ENCODE measurements at places on chromosomes 11 and 22.

DNA sequence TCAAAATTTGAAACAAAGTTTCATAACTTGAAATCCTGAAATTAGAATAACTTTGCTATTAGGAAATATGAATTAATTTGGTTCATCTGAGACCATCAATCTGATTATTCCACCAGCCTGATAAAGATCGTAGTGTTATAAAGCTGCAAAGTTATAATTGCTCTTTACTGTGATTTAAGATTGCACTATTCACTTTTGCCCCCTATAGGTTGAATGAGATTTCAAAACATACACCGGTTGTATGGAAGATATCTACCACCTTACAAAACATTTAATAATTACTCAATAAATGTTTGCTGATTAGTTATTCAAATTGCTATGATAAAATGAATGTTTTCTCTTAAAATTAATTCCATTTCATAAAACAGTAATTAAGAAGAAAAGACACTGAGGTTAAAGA lies 26.1 kb downstream of the APIP start:
- DNase-seq, result no peak

DNA sequence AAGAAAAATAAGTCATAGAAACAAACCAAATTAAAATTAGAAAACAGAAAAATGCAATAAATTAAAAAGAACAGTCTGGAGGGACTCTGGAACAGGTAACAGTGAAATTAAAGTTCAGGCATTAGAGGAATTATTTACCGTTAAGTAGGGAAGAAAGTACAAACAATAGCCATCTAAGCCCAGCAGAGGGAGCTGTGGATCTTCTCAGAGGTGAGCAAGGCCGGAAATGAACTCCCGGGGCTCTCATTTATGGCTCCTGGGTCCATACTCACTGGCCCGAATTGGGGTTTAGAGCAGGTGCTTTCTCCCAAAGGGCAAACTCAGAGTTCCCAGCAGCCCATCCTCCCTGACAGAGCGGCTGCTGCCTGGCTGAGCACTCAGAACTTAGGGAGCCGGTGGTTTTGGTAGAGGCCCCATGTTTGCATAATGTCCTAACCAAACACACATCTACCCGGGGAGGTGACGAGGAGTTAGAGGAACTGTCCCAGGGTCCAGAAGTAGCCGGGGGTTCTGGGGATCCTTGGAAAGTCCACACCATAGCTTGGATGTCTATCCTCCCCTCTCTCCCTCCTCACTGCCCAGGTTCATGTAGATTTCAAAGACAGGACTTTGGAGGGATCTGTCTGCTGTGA lies 87.8 kb upstream of the VPREB1 start:
- peak; percentile 31 for DNase-seq

- no peak for DNase-seq
These were observed 378.3 kb downstream of the BRD1 start for GRCh38 chr22:49449377-49449776.

GRCh38 chr22:44956840-44957767 lies 52.7 kb downstream of the PHF21B start:
- DNase-seq, result no peak

DNA sequence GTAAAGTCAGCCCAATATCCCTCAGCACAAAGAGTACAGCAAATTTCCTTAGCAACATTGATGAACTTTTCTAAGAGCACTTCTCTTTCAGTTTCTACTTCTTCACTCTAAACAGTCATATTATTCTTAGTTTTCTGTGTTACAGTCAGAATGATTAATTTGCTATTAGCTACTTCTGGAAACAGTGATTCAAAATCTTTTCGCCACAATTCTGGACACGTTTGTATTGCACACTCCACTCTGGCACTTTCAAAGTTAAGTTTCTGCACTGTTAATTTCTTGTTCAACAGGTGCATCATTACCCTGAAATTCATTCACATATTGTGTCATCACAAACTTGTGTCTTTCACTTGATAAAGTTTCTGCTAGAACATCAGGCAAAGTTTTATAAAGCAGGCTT lies 22.5 kb downstream of the ABTB2 start:
- no peak for DNase-seq

GRCh38 chr11:27347359-27348339 lies 15.4 kb downstream of the CCDC34 start:
- peak; percentile 82 for DNase-seq

DNA sequence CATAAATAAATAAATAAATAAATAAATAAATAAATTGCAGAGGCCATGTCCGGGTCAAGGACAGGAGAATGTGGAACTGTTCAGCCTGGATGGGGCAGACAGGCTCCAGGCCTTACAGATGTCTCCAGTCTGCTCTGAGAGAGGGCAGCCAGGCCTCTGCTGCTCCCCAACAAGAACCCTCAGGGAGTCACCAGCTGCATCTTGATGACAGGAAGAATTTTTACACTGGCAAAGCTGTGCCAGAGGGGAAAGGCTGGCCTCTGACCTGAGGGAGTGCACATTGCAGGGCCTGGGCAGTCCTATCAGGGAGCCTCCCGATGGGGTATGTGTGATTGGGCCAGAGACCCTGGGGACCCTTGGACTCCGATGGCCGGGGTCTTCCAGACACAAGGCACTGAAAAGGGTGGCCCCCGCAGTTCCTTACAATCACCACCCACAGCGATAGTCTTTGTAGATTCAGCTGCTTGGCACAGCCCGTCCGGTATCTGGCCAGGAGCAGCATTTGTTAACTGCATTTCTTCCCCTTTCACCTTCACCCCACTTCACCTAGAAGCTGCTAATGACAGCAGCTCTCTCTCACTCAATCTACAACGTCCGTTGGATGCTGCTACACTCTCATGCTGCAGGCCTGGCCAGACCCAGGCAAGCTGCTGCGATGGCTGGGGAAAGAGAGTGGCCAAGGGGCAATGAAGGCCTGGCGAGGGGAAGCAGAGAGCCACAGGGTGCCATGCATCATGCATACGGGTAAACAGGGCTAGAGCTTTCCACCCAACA lies 8.1 kb downstream of the MOGAT2 start:
- no peak for DNase-seq

GRCh38 chr11:2581151-2581930 lies 118.5 kb downstream of the KCNQ1OT1 start:
- DNase-seq, result no peak

- peak; percentile 13 for DNase-seq
These were observed at the start of gene A4GALT for GRCh38 chr22:42720263-42721044. TSS of gene A4GALT (minus strand) at chr22:42720870. CDS start at chr22:42693951, 26,919 bp downstream.

DNA sequence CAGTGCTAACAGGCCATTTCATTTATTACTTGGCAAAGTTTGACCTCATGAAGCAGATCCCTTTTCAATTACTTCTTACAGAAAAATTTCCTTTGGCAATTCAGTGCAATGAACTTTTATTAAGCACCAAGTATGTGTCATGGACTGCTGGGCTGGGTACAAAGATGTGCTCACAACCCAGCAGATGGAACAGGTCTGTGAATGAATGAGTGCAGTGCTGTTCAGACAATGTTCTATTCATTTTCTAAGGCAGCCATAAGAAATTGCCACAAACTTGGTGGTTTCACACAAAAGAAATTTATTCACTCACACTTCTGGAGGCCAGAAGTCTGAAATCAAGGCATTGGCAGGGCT lies 428.5 kb downstream of the SOX6 start:
- no peak for DNase-seq

DNA sequence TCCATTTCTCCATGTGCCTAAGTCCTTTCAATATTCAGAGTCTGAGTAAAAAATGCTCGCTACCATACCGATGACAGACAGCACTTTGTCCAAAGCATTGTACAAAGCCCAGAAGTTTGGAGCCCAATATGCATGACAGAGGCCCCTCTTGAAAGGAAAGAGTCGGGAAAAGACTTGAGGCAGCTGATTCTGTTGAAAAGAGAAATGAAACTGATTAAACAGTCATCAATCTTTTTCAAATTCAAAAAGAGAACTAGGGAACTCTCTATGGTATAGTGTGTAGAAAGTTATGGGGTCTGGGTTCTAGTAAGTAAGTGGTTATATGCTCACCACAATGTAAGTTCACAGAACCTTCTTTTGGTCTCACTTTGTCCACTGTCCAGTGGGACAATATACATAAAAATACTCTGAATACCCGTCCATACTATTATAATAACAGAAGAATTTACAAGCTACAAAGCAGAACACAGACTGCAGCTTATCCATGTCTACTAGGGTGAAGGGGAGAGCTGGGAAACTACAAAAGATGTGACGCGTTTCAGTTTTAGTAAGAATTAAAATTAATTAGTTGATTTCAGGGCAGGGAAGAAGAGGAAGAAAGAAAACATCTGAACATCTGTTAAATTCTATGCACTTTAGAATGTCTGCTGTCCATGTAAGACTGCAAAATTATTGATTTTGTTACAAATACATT lies 26.7 kb downstream of the ALG8 start:
- DNase-seq, result no peak

DNA sequence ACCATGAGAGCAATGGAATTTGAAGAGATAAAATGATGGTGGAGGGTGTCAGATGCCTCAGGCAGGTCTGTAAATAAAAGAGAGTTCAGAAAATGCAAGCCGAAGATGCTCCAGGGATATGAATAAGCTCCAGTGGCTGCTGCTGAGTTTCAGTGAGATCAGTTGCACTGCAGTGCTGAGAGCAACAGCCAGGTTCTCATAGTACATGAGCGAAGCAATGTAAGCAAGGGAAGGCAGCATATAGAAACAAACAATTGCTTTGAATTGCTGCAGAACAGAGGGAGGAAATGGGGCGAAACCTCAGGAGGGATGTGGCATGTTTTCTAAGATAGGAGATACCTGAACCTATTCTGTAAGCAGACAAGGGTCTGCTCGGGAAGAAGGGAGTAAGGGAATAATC lies 369.5 kb downstream of the AASDHPPT start:
- no peak for DNase-seq

GRCh38 chr11:112655371-112655770 lies 305.8 kb upstream of the NCAM1 start:
- DNase-seq, result no peak

- no peak for DNase-seq
These were observed 36.9 kb upstream of the BRSK2 start for GRCh38 chr11:1352696-1353382.

- DNase-seq, result no peak
These were observed 315.7 kb downstream of the INSC start for GRCh38 chr11:15430381-15430780.

DNA sequence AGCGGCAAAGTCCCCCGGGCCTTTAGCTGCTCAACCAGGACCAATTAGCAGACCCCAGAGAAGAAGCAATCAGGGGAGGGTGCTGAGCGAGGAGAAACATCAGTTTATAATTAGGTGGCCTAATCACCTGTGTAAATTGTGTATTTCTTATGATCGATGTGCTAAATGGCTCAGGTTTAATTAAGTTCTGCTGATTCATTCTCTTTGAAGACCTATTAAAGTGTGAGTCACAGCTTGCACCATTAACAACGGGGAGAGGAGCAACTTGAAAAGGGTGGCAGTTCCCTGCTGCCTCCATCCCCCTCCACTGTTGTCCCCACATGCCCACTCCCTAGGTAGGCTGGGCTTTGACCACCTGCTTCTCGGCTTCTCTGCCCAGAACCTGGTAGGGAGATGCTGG lies 10.7 kb downstream of the ISX start:
- no peak for DNase-seq

DNA sequence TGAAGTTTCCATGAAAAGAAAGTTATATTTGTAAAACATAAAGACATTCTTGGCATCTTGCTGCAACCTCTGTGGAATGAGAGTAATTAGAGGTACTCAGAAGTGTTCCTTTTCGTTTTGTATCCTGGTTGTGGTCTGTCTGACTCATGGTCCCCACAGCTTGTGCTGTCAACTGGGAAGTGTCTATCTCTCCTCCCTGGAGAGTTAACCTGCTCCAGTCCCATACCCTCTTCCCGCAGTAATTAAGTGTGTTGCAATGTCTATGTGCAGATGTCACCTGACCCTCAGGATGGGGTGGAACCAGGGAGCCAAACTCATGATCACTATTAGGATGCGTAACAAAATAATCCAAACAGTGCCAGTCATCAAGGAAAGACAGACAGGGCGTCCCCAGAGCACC lies 23.0 kb upstream of the ZDHHC13 start:
- no peak for DNase-seq

GRCh38 chr11:58580311-58580710 lies 1.4 kb downstream of the ZFP91 start:
- no peak for DNase-seq

DNA sequence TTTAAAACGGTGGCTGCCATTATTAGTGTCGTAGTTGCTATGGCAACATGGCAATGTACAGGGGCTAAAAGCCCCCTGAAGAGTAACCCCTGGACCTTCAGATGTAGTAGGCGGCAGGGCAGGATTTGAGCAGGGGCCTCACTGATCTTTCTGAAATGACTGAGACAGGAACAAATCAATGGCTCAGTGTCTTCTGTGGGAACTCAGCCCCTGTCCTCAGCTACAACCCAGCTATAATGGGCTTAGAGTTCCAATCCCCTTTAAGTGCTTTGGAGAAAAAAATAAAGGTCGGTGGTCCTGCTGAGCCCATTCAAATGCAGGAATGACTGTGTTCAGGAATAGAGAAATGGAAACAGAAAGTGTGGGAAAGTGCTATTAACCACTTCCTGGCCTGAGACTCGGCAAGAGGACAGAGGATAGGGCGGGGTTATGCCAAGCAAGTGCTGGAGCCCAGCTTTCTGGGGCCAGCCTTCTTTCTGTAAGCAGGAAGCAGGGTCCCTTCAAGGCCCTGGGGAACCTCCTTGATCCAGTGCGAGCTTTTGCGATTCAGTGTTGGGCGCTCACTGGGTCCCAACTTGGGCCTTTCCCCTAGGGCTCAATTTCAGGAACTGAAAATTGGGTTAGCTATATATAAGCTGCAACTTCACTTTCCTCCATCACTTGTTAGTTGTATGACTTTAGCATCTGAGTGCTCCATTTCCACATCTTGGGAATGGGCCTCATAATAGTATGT lies 6.1 kb upstream of the CD82 start:
- DNase-seq, result no peak

- no peak for DNase-seq
These were observed 247.8 kb upstream of the B3GAT1 start for GRCh38 chr11:134659882-134660281.

DNA sequence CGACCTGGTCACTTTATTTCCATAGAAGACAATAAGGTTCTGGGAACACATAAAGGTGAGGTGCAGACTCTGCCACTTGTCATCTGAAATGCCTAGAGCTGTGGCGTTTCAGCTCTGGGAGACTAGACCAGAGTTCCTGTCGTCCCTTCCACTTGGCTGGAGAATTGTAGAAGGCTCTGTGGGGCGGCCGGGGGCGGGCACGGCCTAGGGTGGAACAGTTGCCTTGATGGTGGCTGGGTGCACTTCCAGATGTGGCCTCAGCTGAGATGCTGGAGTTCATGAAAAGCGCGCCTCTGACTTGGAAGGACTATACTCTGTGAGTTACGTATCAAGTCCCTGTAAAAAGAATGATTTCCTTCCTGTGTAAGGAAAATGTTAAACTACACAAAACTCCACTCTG lies 16.8 kb downstream of the TRMU start:
- DNase-seq, result no peak

DNA sequence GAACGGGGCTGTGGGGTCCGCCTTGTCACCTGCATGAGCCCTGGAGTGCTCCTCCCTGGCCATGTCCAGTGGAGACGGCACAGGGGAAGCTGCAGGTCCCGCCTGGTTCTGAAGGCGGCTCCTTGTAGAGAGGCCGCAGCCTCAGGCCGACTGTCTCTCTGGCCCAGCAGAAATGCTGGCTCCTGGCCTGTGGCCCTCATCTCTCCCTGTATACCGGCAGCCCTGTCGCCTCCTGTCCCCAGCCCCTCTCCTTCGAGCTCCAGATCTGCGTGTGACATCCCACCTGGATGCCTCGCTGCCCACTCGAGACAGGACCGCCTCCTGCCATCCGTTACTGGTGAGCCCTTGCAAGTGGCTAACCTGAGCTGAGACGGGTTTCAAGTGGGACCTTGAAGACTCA lies 73.6 kb downstream of the PHF21B start:
- DNase-seq, result no peak
